CD4-positive, alpha-beta memory T cell (primary cell): ENCODE measurements at places on chromosomes 2 and 18. TPM values are rescaled to one million over a fixed set of nuclear protein-coding genes. Genes with fewer than 3 reads are reported as not detected.
A peak's percentile ranks its signal among the peaks of the same experiment; 100 is the strongest.

The PRKAG3 gene
- not detected for total RNA-seq

The MARCO gene
- total RNA-seq, result 0.17 TPM

- DNase-seq, result no peak
Observed at GRCh38 chr2:36409935-36410334, 54.4 kb downstream of the CRIM1 start.

GRCh38 chr2:164992818-164993217, 37.5 kb upstream of the SLC38A11 start:
- DNase-seq, result peak; percentile 44

DNA sequence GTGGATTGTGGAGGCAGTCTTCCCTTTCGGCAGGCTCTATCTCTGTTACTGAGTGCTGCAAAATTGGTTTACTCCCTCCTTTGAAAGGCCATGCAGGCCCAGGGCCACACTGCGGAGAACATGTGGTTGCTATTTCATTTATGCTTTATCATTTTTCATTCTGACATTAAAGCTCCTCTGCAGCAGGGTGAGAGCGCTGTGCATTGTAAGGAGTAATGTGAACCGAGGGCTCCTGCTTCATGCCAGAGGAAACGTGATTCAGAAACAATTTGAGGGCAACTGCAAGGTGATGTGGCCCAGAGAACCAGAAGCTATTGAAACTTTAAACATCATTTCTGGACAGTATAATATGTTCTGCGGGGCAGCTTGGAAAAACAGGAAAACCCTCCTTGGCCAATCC, 341.6 kb upstream of the NT5C1B start:
- no peak for DNase-seq

DNA sequence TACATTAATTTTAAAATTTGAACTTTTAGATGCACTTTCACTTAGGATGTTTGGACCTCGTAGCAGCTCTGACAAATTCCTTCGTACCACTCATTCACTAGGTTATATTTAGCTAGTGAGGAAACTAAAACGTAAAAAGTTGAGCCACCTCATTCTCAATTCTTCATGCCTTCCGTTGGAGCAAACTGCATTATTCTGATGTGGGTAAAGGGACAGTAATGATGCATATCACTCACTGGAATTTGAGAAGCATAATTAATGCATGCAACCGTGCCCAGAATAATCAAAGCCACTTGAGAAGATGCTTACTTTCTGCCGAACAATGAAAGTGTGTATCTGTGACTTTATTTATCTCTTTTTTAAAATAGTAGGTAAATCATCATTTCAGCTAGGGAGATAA, 2.2 kb downstream of the CNOT9 start:
- DNase-seq, result no peak
